Naive thymus-derived CD4-positive, alpha-beta T cell (primary cell): ENCODE measurements at places on chromosomes 13 and 19. TPM values are rescaled to one million over a fixed set of nuclear protein-coding genes. Genes with fewer than 3 reads are reported as not detected.

Gene ASF1B
- 73.7 and 79.0 TPM in 2 replicates for total RNA-seq

Gene GARIN5A
- total RNA-seq: 0.61 TPM

DNA sequence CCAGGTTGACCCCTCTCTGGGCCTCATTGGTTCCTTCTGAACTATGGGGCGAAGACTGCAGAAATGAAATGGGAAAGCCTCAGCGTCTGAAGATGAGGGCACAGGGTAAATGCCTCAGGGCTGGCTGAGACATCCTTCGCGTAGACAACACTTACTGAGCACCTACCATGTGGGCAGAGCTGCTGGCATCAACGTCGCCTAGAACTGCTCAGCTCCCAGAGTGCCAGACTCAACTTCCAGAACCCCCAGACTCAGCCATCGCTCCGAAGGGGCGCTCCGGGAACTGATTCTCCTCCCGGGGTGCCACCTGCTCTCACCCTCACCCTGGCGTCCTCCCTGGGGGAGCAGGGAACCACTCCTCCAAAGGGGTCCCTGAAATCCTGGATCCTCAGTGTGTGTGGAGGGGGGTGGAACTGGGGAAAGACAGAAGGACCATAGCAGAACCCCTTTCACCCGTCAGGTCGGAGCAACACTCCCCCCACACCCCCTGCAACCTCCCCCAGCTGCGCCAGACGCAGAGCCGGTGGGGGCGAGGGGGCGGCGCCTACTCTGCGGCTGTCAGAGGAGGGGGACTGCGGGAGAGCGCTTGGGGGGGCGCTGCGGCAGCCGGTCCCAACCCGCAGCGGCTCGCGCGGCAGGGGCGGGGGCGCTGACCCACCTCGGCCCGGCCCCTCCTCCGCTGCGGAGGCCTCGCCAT lies 8.2 kb upstream of the NFIC start:
- H3K36me3 ChIP-seq: no peaks in the 10 kb centered on the region
- H3K27me3 ChIP-seq: no peaks in the 10 kb centered on the region
- DNase-seq: no peak
- H3K4me3 ChIP-seq: peak overlapping the region; percentile 71
- peaks cover 11% of the 10 kb centered on the region for H3K4me1 ChIP-seq

Gene GDF15
- 0.32 TPM for total RNA-seq

DNA sequence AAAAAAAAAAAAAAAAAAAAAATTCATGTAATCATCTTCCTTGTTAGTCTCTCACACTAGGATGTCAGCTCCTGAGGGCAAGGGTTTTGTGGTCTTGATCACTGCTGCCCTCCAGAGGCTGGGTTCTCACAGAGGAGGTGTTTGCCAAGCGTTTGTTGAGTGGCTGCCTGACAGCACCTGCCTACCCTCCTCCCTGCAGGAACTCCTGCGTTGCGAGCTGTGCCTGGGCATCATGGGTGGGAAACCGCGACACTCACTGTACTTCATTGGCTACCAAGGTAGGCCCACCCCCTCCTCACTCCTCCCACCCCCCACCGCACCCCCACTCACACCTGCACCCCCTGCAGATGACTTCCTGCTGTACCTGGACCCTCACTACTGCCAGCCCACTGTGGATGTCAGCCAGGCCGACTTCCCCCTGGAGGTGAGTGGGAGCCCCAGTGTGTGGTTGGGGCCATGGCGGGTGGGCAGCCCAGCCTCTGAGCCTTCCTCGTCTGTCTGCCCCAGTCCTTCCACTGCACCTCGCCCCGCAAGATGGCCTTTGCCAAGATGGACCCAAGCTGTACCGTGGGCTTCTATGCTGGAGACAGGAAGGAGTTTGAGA lies 8.1 kb downstream of the ATG4D start:
- peak overlapping the region; percentile 66 for H3K27ac ChIP-seq
- peaks cover 20% of the 10 kb centered on the region for H3K36me3 ChIP-seq
- no peaks in the 10 kb centered on the region for H3K27me3 ChIP-seq
- peak; percentile 41 for DNase-seq

Gene NECTIN2
- total RNA-seq: 3.6 TPM

Gene KASH5
- 0.27 TPM for total RNA-seq

GRCh38 chr13:105345730-105346129 lies 1189.7 kb downstream of the EFNB2 start:
- no peaks in the 10 kb centered on the region for H3K27me3 ChIP-seq
- no peaks in the 10 kb centered on the region for H3K4me1 ChIP-seq
- H3K4me3 ChIP-seq: no peak overlapping the region
- no peak for DNase-seq
- H3K27ac ChIP-seq: no peak overlapping the region
- no peaks in the 10 kb centered on the region for H3K36me3 ChIP-seq

DNA sequence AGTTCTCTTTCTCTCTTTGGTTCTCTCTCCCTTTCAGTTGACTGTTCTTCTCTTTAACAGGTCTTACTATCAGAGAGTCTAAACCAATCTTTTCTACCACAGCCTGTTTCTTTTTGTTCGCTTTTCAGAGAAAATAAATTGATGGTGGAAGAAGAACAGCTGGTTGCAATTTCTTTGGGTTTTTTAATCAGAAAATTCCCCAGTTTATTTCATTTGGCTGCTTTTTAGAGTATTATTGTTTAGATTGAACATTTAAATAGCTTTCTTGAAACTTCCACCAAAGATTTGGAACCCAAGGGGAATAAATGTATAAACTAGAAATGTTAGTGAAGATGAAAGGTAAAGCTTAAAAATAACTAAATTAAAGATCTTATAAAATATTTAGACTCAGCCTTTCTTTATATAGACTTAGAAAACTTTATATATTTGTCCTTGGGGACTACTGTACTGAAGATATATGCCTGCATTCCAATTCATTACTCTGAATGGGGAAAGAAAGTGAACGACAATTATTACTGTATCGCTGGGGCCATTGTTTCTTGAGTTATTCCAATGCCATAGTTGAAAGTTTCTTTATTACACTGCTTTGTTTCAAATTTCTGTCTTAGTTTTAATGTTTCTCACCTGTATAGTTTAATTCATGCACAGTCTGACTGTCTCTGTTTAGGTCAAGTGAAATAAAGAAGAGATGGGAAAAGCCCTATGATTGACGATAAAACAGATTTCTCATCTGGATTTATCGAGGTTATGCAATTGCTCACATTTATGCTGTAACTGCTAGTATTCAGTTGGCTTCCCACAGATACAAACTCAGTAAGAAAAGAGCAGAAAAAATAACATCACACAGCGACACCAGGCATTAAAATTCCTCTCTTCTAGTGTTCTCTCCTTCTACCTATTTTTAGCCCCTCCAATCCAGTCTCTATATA lies 169.4 kb upstream of the CSNK1A1L start:
- no peaks in the 10 kb centered on the region for H3K27me3 ChIP-seq
- no peaks in the 10 kb centered on the region for H3K4me1 ChIP-seq
- H3K36me3 ChIP-seq: no peaks in the 10 kb centered on the region
- no peak overlapping the region for H3K4me3 ChIP-seq

Gene KLK6
- not detected for total RNA-seq

Gene PVR
- 3.3 TPM for total RNA-seq

Gene TMPRSS9
- total RNA-seq: not detected

DNA sequence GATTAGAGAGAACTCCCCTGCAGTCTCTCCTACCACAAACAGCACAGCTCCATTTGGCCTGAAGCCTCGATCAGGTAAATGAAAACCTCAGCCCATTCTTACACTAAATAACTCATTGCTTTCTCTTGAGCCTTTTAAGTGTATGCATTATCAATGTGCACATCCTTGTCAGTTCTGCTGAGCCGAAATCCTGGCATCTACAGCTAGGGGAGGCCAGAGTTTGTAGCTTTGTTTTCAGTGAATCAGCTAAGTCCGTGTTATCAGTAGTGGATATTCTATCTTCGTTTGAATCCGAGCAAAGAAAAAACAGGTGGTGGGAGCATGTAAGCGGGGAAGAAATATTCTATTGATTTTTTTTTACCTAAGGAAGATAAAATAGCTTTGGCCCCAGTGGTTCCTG lies 84.4 kb downstream of the ESD start:
- H3K27me3 ChIP-seq: no peaks in the 10 kb centered on the region
- no peak for DNase-seq
- H3K4me3 ChIP-seq: no peak overlapping the region
- no peak overlapping the region for H3K27ac ChIP-seq
- no peaks in the 10 kb centered on the region for H3K4me1 ChIP-seq
- no peaks in the 10 kb centered on the region for H3K36me3 ChIP-seq

Gene BSG
- total RNA-seq: 238 and 247 TPM in 2 replicates

GRCh38 chr13:29855009-29855408 lies 4.6 kb upstream of the UBL3 start:
- H3K27me3 ChIP-seq: no peaks in the 10 kb centered on the region
- H3K36me3 ChIP-seq: no peaks in the 10 kb centered on the region
- H3K27ac ChIP-seq: no peak overlapping the region
- H3K4me1 ChIP-seq: no peaks in the 10 kb centered on the region

Gene IGFL2
- total RNA-seq: not detected

Gene C13orf42
- total RNA-seq: not detected
